ENCODE measurements at places on chromosomes 2 and 18.

GRCh38 chr2:1487758-1488157 lies 74.5 kb downstream of the TPO start:
- DNase-seq, result no peak

- DNase-seq, result no peak
Measured at GRCh38 chr2:139885921-139886498, 1105.8 kb upstream of the NXPH2 start.

- no peak for DNase-seq
Measured at GRCh38 chr2:187917535-187917934, 363.3 kb upstream of the TFPI start.

DNA sequence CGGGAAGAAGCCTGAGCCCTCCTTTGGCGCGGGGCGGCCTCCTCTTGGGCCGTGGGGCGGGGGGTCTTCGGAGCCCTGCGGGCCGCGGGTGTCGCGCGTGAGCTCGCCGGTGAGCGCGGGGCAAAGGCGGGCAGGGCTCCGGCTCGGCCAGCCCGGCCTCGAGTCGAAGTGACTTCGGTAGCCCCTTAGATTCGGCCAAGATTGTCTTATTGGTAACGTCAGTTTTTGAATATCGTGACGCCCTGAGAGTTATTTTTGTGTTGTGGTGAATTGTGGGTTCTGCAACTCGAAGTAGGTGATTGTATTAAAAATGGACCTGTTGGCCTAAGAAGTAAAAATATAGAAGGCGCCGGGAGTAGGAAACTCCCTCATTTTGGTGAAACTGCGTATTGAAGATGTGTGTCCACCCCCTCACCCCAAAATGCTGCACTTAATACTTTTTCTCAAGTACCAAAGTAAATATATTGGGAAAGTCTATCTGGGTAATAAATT lies 669 bp downstream of the MARCHF7 start:
- DNase-seq, result no peak

GRCh38 chr2:84077496-84077895 lies 381.6 kb downstream of the SUCLG1 start:
- DNase-seq, result peak; percentile 4

DNA sequence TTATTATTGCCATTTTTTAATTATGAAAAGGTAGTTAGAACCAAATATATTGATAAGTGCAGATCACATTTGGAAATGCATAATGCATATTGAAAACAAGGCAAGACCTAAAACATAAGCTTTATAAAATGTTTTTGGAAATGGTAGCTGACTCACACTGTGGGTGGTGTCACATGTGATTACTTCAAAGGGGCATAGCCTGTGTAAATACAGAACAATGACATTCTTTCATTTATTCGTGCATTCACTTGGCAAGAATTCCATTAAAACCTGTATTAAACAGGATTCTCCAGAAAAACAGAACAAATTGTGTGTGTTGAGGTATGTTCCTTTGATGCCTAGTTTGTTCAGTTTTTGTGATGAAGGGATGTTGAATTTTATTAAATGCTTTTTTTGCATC lies 427.3 kb upstream of the ST6GAL2 start:
- DNase-seq, result no peak

DNA sequence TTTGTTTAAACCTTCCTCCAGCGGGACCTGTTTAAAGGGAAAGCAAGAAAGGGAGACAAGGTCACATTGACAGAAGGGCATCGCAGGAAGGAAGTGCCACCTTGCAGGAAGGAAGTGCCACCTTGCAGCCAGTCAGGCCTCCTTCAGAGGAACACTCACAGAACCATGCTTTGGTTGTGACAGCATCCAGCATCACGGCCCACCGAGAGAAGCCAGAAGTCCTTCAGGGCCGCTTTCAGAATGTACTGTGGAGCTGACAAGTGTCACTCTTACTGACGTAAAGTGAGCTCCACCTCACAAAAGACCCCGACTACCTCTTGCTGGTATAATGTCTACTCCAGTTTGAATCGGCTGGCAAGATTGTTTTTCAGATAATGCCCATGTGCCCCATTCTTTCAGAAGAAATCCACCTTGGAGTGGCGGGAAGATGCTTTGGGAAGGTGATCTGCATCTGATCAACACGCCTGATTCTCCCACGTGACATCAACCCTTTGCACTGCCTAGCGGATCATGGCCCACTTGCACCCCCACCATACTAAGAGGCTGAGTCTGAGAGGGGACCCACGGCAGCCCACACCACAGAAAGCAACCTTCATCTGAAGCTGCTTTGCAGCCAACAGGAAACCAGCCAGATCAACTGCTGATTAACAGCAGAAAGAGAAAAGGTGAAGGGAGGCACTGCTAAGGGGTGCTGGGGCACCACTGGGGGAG lies 99.8 kb downstream of the UXS1 start:
- DNase-seq, result no peak

GRCh38 chr2:179355881-179356280 lies 91.2 kb upstream of the SESTD1 start:
- DNase-seq, result no peak

- no peak for DNase-seq
Measured at GRCh38 chr18:2970772-2971659, 41.9 kb downstream of the LPIN2 start.

GRCh38 chr18:11785444-11786055 lies 65.7 kb upstream of the CHMP1B start:
- DNase-seq, result no peak

- DNase-seq, result no peak
Measured at GRCh38 chr2:127115471-127116199, 8.7 kb upstream of the BIN1 start.

GRCh38 chr2:6876309-6876708 lies 1.3 kb upstream of the RSAD2 start:
- DNase-seq, result no peak

DNA sequence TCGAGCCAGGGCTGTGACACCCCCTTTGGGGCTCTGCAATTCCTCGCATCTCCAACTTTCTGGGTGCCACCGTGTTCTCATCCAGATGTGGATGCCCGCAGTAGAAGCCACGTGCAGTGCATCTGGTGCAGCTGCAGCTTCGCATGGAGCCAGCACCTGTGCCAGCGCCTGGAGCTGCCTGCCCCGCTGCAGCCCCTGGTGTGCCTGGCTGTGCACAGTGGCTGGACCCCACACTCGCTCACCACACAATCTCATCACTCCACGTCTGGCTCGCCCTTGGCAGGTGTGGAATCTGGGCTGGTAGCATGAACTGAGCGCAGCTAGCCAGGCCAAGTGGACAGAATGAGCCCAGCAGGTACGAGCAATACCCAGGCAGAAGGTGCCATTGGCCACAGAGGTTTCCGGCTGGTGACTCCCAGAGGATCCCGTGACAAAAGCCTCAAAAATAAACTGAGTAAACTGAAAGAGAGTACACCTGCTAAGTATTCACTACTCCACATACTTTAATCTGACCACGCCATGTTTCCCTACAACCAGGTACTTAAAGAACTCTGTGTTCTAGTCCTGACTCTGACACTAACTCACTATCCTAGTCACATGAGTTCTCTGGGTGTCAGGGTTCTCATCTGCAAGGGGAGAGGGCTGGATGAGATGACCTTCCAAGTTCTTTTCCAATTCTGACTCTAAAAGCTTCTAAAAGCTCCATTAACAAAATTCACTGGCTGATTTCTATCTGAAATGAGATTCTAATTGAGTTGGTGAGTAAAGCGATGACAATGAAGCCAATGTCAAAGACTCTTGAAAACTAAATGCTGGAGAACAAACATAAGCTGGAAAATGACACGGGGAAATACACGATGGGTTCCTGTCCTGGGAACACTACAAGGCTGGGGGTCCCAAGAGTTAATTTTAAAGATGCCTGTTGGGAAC lies 37.1 kb downstream of the RNF152 start:
- no peak for DNase-seq

DNA sequence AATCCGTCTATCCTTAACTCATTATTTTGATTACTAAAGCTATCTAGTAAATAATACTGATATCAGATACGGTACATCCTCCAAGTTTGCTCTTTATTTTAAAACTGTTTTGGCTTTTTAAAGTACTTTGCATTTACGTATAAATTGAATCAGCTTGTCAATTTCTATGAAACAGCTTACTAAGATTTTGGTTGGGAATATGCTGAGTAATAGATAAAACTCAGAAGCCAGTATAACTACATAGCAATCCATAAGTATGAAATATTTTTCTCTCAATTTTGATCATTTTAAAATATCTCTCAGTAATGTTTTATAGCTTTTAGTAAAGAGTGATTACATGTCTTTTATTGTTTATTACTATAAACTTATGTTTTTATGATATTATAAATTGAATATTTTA lies 116.2 kb upstream of the SOX11 start:
- DNase-seq, result no peak

- DNase-seq, result no peak
Measured at GRCh38 chr2:215929602-215930335, 83.6 kb downstream of the MREG start.

DNA sequence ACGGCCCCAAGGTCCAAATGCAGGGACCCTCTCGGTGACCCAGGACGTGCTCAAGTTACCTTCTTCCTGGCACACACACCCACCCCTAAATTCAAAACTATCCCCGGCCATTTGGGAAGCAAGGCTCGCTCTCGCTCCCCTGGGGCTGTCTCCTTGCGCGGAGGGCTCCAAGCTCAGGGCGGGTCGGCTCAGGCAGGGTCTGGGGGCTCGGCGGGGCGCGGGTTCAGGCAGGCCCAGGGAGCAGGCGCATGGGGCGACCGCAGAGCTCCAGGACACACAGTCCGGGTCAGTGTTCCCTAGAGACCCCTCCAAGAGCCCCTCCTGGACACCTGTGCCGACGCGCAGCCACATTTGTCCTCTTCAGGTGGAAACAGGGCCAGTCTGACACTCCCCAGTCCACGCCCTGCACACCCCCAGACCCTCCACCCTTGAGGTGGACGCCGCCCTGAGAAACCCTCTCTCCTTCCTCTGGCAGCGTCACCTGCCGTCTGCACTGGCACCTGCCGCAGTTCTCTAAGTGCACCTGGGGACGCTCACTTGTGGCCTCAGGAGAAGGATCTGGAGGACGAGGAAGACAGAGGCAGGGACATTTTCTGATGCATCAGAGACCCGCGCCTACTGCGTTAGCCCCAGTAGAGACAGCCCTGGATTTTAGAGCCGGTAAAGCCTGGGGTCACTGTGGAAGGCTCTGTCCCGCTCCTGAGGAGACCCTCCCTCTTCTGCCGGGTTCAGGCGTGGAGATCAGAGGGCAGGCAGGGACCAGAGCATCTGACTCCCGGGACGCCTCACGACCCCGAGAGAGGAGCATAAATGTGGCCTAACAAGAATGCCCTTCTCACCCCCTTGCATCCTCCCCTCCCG lies 138.8 kb downstream of the TWIST2 start:
- no peak for DNase-seq

GRCh38 chr2:209578394-209579001 lies 154.7 kb downstream of the MAP2 start:
- DNase-seq, result no peak
